ENCODE measurements at places on chromosomes 3 and 15.

DNA sequence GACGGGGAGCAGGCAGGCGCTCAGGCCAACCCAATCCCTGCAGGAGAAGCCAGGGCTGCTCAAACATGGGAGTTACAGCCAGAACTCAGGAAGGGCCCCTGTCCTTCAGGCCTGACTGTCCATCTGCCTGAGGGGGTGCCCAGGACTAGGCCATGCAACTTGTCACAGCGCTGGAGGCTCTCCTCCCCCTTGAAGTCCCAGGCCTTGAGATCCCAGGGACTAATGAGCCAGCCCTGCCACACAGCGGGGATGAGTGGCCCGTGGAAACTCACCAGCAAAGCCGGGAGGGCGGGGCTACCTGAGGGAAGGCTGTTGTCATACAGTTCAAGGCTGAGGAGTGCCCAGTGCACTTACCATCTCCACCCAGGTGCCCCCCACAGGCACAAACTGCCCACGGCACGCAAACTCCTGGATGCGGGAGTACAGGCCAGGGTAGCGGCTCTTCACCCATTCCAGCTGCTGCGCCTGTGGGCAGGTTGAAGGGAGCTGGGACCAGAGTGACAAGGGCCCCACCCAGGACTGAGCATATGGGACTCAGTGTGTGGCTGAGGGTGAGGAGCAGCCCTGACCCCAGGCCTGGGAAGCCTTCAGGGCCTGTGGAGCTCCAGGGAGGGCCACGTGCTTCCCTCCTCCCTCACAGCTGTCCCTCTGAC lies 6.3 kb downstream of the MAN2C1 start:
- DNase-seq = no peak

- DNase-seq = no peak
Measured at GRCh38 chr15:48469271-48469670, 138.0 kb downstream of the DUT start.

- no peak for DNase-seq
Measured at GRCh38 chr3:53545310-53545995, 51.0 kb downstream of the CACNA1D start.

DNA sequence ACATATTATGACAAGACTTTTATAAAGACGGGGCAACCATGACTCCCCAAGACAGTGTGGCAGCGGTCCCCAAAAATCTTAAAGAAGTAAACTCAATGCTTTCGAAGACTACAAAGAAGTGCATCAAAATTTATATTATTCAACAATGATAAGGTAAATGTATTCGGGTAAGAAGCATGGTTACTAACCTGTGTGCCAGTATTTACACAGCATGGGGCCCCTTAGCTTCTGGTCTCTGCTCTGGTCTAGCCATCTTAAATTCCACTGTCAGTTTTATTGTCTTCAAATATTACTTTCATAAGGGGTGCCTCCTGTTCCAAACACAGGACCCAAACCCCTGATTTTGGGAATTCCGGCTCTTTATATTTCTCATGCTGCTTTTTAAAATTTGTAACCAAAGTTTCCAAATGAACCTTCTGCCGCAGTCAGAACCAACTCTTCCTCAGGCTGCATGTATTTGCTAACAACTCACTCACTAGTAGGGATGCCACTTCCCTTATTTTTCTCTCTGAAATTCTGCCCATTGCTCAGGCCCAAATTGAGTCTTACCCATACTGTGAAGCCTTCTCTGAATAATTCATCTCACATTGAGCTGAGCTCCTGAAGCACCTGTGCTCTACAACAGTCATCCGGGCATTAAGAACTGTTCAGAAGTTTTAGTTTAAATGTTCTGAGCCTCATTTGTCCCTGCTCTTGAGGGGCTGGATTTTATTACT lies 1.2 kb downstream of the TTC23 start:
- no peak for DNase-seq

DNA sequence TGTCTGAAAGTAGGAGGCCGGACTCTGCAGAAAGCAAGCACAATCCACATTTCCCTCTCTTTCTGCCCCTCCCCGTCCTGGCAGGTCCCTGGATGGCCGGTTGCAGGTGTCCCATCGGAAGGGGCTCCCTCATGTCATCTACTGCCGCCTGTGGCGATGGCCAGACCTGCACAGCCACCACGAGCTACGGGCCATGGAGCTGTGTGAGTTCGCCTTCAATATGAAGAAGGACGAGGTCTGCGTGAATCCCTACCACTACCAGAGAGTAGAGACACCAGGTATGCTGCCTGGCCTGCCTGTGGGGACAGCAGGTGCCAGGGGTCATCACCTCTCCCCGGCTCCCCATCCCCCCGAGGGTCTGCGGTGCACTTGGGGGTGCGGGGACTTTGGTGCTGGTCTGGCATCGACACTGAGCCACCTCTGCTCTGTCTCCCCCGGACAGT lies 89.6 kb downstream of the AAGAB start:
- no peak for DNase-seq

GRCh38 chr3:21158861-21159542 lies 592.0 kb downstream of the ZNF385D start:
- DNase-seq = no peak

DNA sequence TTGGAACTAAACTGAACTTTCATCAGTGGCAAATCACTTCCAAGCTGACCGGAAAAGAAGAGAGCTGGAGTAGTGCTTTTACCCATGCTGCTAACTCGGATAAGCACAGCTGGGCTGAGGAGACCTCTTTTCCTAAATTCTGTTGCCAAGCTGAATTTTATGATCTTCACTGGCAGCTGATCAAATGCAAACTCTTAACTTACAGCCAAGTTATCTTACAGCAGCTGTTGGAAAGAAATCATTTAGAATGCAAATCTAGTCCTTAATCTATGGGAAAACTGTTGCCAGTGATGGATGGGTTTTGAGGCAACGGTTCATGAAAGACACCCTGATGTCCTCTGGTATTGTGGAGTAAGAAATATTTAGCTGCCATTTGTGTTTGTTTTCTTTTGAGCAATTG lies 216.5 kb downstream of the ZNF385D start:
- DNase-seq = no peak

DNA sequence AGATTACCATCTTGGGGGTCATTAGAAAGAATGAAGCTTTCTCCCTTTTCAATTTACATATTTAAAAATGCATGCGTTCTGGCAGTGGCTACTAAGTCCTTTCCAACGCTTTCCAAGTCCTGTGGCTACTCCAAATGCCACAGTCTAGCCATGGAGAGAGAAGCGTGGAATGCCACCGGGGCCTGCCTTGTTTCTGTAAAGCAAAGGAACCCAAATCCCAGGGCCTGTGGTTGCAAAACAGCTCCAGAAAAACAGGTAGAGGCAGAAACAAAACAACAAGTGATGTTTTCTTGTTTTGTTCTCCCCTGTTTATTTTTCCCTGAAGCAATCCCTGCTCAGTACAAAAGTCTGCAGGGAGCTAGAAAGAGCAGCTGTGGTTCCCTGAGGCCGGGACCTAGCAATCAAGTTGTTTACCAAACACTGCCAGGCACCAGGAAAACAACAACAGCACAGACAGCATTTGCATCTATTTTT lies 85.5 kb downstream of the FOXP1 start:
- no peak for DNase-seq

DNA sequence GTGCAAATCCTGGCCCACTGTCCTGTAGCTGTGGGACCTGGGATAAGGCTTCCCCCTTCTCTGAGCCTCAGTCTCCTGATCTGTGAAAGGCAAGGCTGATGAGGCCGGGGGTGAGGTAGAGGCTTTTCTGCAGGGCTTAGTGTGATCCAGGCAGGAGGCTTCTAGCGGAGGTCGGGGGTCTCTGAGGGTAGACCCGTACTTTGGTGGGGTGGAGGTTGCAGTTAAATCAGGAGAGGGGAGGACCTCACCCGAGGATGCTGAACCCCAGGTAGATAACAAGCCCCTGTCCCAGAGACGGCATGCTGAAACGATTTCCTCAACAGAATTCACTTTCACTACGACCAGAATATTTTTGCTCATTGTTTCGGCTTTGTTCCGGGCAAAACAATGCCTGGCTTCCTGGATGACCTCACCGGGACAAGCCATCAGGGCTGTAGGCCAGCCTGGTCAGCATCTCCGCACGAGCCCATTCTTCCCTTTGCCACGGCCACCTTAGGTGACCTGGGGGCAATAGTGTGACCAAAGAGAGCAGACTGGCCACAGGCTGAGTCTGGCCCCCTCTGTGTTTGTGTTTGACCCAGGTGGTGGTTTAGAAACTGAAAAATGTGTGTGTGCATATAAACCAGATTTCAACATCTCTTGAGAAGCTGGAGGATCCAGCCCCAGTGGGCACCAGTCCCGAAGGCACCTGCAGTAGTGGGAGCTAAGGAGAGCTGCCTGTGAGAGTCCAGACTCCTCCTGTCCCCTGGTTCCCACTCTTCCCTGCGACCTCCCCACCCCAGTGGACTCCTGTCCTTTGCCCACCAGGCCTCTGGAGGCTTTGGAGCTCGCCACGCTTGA lies 33.0 kb downstream of the SLC6A6 start:
- DNase-seq = no peak

GRCh38 chr15:75061272-75061671 lies 37.9 kb downstream of the PPCDC start:
- no peak for DNase-seq

- no peak for DNase-seq
Measured at GRCh38 chr3:123834631-123835030, 49.5 kb downstream of the MYLK start.

- DNase-seq = no peak
Measured at GRCh38 chr15:65374821-65375401, 2.9 kb downstream of the IGDCC3 start.

GRCh38 chr3:121781611-121782010 lies 32.1 kb upstream of the GOLGB1 start:
- no peak for DNase-seq

GRCh38 chr3:87025661-87026645 lies 35.0 kb upstream of the VGLL3 start:
- no peak for DNase-seq

Measured in left ventricle myocardium superior (tissue), 1 donor.